ENCODE measurements at places on chromosomes 5 and 9.

DNA sequence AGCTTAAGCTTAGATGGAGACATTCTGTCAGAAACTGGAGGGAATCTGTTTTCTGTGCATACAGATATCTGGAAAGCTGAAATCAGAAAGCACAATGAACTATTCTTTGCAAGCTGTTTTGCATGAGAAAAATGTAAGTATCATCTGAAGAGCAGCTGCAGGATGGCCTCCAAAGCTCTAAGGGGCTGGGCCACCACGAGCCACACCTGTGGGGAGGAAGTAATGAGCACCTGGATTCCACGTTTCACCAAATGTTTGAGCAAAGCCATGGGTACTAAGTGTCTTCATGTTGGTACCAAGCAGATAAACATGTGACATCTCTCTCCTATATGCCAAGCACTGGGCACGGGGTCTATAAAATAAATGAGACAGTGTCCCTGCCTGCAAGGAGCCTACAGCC lies 199.3 kb downstream of the TTLL11 start:
- DNase-seq, result no peak

DNA sequence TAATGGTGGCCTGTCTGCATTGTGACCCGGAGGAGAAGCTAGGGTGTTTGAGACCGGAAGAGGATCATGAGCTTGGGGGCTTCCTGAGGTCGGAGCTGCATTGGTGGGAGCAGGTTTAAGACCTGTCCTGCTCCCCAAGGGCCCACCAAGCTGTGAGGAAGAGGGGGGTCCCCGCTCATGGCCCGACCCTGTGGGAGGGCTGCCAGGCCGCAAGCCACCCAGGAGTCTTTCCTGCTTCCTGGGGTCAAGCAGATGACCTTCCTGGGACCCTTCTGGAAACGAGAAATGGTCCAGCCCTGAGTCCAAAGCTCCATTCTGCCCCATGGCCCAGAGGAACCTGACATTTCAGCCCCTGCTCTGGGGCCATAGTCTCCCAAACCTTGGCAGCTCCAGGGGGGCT lies 61.5 kb upstream of the RNU6ATAC start:
- no peak for DNase-seq

GRCh38 chr5:107300721-107301327 lies 369.9 kb downstream of the EFNA5 start:
- no peak for DNase-seq

DNA sequence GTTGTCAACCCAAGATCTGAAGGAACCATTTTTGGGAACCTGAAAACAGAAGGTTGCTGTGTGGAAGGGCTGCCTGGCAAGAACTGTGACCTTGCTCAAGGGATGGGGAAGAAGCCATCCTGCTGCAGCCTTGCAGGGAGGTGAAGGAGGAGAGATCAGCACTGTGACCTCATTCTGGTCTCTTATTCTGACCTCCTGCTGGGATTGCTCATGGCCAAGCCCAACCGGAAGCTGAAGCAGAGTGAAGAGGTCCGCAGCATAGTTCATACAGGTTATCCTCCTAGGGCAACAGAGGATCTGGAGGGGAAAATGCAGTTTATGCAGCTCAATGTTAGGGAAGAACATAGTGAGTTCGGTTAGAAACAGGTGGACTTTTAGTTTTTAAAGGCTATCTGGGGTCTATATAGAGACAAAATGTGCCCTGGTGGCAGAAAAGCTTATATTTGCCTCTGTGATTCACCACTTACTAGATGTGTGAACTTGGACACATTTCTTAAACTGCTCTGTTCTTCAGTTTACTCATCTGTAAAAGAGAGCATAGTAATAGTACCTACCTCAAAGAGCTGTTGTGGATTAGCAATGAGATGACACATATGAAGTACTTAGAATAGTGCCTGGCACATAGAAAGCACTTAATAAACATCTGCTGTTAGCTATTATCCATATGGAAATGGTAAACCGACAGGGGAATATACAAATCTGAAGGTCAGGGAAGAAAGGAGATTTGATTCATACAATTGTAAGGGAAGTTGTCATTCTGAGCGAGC lies 57.9 kb upstream of the BNC2 start:
- no peak for DNase-seq
